ENCODE measurements at places on chromosomes 7 and 10.

GRCh38 chr10:117409549-117410305 is 34.5 kb upstream of the PDZD8 start:
- DNase-seq: no peak

DNA sequence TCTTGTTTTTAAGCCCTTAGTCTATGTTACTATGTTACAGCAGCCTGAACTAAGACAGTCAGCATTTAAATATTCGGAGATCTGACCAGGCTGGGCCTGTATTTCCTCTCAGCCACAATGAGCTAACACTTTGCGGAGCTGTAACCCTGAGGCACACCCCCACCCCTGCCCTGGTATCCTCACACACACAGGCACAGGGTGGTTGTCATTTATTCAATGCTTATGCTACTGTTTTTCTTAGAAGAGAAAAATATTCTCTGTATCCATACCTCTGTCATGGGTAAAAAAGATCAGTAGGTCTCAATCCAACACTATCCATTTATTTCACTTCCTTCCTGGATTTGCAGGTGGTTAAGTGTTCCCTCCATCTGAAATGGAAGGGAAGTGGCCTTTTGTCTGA is 80.3 kb upstream of the TRIL start:
- no peak for DNase-seq

GRCh38 chr7:141333459-141333858 is 217.8 kb upstream of the AGK start:
- no peak for DNase-seq

DNA sequence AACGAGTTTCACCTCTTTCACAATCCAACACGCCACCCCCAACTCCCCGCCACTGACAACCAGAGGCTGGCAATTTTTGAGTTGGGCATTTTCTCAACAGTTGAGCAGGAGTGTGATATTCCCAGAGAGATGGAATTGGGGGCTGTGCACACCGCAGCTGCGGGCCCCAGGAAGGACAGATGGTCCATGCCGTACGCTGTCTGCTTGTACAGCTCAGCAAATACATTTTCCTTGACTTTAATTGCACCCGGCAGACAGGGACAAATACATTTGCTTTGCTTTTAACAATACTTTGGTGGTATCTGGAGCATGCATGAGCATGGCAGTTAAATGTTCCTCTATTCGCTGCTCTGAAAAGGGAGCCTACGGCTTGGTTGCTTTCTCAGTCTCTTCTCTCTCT is 354.2 kb upstream of the DPP6 start:
- DNase-seq: no peak

GRCh38 chr7:157555944-157556641 is 219.3 kb downstream of the DNAJB6 start:
- no peak for DNase-seq

- DNase-seq: no peak
These were observed 323.6 kb downstream of the GFRA1 start for GRCh38 chr10:115949282-115949844.

DNA sequence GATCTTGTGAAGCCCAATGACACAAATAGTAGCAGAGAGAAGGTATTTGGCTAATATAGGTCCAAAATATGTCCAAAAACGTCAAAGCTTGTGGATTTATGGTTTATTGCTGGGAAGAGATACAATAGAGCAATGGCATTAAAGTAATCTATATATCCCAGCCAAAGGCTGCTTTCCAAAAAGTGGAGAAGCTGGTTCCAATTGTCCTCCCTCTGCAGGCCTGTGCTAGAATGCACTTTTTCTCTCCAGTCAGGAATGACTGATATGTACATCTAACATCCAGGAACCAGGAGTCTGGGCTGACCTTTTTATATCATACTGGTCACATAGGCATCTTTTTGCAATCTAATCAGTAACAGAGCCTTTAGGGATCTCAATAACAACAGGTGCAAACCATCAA is 167.1 kb upstream of the FAM3C start:
- no peak for DNase-seq

- no peak for DNase-seq
These were observed 918 bp downstream of the NET1 start for GRCh38 chr10:5413012-5413938.

DNA sequence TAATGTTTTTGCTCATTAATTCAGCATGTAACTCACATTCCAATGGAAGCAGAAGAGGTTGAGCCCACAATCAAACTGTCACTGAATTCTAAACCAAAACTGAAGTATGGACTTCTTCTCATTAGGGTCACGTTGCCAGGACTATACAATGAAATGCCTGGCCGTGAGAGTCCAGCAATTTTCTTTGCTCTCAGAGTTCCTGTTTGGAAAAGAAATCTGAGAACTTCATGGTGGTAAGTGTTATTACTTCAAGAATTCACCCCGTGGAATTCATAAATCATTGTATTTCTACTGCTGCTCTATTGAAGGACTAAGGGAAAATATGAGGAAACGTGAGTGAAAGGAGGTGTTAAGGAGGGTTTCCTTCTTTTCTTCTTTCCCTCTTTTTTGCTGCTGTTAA is 441.8 kb upstream of the AKR1E2 start:
- no peak for DNase-seq

- DNase-seq: no peak
These were observed 950.0 kb upstream of the CELF2 start for GRCh38 chr10:10067644-10068043.

- DNase-seq: no peak
These were observed 6.0 kb upstream of the HIPK2 start for GRCh38 chr7:139783647-139784385.

GRCh38 chr7:128951296-128951695 is 13.6 kb downstream of the IRF5 start:
- no peak for DNase-seq

DNA sequence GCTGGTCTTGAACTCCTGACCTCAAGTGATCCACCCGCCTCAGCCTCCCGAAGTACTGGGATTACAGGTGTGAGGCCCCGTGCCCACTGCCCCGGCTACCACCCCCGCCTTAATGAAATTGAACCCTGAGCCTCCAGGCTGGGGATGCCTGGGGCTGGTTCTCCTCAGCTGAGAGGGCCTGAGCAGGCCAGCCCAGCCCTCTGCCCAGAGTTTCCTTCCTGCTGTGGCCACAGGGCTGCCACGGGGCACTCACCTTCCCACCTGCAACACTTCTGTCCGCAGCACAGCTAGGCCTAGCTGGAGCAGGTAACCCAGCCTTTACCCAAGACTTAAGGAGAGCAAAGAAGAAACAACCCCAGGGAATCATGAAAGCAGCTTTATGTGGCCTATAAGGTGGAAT is 78.1 kb upstream of the ANLN start:
- DNase-seq: no peak

DNA sequence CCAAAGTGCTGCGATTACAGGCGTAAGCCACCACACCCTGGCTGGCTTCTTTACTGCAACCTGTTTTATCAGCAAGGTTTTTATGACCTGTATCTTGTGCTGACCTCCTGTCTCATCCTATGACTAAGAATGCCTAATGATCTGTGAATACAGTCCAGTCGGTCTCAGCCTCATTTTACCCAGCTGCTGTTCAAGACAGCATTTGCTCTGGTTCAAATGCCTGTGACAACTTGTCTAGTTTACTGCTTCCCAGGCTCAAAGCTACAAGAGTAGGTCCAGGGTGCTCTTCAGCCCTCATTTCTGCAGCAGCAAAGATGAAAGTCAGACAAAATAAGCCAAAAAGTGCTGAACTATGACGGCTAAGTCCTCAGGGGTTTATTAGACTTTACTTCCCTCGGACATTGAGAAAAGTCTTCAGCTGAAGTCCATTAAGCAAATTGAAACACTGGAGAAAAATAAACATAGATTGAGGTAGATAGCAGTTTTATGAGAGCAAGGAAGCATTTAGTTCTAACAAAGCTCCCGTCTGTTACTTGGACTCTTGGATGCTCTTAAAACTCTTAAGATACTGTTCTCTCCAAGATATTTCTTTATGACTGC is 12.5 kb upstream of the LYZL1 start:
- DNase-seq: no peak

DNA sequence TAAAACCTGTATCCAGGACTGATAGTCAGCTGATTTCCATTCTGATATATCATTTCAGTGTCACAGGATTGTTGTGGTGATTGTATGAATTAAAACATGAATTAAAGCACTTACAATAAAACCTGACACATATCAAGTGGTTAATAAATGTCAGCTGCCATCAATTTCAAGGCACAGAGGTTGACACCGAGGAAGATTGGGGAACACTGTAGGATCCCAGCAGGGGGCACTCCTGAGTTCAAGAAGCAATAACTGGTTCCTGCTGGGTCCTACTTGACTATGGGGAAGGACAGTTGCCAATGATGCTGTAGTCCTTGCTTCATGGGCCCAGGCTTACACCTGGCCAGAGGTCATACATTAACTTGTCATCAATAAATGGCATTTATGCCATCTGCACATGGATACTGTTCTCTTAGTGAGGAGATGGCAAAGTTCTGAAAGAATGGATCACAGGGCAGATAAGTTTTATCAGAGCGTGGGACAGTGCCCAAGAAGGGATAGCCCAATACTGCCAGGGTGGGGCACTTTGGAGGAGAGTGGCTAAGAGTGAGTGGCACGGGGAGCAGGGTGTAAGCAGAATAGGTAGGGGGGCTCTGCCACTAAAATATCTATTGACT is 24.1 kb downstream of the FZD1 start:
- DNase-seq: no peak

- DNase-seq: peak; percentile 77
These were observed 68.2 kb downstream of the DNAJB6 start for GRCh38 chr7:157404845-157405481.

GRCh38 chr10:58291538-58292174 is 22.7 kb downstream of the CISD1 start:
- no peak for DNase-seq

DNA sequence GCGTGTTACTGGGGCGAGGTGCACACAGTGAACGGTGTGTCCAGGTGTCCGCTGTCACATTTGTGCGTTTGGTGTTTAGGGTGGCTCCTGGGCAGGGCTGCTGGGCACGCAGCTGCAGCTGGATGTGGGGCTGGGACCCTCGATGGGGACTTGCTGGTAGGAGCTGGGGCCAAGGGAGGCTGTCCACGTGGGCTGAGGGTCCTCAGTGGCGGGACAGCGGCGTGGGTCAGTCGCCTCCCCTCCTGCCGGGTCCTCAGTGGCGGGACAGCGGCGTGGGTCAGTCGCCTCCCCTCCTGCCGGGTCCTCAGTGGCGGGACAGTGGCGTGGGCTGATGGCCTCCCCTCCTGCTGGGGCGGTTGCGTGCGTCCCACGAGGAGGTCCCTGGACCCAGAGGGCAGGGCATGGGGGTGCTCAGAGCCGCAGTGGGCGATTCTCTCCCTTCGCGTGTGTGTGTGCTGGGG is 68.5 kb downstream of the INPP5A start:
- DNase-seq: no peak

DNA sequence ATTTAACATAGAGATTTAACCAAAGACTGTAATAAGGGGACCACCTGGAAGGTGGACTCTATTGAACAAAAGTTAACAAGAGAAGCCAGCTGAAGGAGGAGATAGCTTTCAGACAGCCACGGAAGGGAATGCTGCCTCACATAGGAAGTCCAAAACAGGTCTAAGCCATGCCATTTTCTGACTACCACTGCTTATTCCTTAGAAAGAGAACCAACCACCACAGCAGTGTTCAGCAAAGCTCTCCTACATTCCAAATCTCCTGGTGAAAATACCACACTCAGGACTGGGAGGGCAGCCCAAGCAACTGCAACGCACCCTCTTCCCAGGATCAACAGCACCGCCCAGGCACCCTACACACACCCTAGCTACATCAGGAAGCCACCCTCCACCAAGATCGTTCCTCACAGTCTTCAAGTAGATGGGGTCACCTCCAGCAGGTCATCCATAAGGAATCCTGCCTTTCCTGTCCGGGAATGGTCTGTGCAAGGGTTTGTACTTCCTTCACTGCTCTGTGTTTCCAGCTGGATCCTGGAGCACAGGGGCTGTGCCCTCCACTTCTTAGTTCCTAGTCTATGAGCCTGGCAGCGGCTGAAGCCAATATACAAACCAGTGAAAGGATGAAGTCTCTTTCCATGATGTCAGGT is 2.5 kb downstream of the KIAA1549 start:
- no peak for DNase-seq

DNA sequence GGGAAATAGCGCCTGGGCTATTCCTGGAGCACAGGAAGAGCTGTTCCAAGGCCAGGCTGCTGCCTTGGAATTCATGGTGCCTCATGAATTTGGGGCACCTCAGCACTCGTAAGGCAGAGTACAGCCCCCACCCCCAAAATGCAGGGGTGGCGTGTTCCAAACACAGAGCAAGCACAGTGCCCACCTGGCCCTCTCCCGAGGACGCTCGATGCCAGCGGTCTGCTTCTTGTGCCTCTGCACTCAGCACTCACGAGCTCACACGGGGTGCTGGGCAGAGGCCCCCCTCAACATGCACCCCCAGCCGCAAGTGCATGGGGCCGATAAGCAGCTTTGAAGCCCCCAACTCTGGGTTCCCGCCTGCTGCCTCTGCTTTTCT is 60.1 kb downstream of the ZRANB1 start:
- no peak for DNase-seq

- no peak for DNase-seq
These were observed 34.6 kb upstream of the SLC35G1 start for GRCh38 chr10:93859049-93859655.

GRCh38 chr10:91210435-91210834 is 10.0 kb upstream of the PCGF5 start:
- DNase-seq: no peak

GRCh38 chr7:146961617-146962016 is 845.0 kb downstream of the CNTNAP2 start:
- peak; percentile 52 for DNase-seq

- no peak for DNase-seq
These were observed 7.1 kb upstream of the TBX20 start for GRCh38 chr7:35261041-35261440.

GRCh38 chr7:135208102-135208793 is 3.1 kb downstream of the WDR91 start:
- DNase-seq: no peak

DNA sequence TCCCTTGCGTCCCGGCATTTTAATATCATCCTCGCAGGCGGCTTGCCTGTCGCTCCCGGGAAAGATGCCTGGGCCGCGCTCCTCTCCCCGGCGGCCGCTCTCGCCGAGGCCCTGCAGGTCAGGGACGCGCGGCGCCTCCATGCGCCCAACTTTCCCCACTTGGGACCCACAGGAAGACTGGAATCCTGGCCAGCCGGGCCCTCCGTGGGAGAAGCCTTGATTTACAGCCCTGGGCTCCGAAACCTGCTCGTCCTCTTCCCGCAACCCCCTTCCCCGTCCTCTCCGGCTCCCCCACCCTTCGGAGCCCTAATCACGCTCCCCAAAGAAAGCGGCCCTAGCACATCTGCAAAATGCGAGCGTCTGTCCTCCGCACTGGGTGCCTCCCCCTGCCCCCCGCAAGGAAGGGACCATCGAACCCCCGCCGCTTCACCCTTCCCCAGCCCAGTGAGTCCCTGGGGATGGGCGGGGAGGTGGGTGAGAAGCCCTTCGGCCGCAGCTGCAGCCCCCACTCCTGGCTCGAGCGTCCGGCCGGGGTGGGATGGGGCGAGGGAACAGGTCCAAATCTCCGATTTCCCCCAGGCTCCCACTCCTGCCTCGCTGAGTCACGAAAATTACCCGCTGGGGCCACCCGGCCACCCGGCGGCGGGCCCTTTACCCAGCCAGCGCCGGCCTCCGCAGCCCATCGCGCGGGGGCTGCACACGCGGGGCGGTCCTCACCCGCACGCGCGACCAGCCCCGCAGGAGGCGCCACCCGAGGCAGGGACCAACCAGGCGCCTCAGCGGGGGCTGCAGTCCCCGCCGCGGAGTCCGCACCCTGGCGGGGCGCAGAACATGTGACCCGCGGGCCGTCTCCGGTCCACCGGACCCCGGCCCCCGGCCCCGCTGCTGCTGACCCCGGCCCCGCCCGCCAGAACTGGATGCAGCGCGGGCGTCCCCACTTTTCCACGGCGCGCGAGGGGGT is 695 bp downstream of the HSPA12A start:
- DNase-seq: no peak

All from AG09309 (cell line).